ENCODE measurements at places on chromosomes 7 and 10. TPM values are rescaled to one million over a fixed set of nuclear protein-coding genes. Genes with fewer than 3 reads are reported as not detected.

PNLIPRP2 gene
- not detected for total RNA-seq

CASP7 gene
- total RNA-seq: 23.5 TPM

DNA sequence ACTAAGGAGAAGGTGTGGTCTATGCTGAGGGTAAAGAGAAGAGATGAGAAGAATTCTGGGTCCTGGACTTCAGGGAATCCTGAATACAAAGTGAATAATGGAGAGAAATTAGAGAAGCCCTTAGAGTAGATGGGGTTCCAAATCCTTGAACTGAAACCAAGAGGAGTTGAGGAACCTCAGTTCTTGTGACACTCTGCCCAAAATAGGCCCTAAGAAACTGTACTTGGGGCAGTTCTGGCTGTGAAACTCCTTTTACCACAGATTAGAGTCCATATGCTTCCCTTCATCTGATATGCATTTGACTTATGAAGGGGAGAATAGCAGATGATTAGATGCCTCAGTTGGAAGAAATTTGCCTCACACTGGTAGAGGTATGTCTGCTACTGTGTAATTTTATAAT is 19.0 kb downstream of the TES start:
- DNase-seq: no peak

SMO gene
- 12.5 TPM for total RNA-seq

GRCh38 chr7:136424058-136424457 is 444.4 kb upstream of the CHRM2 start:
- DNase-seq: no peak

TUBB8 gene
- total RNA-seq: 0.78 TPM

TRIM50 gene
- not detected for total RNA-seq

- DNase-seq: no peak
Observed at GRCh38 chr10:70851597-70852475, 36.1 kb downstream of the SGPL1 start.

DNA sequence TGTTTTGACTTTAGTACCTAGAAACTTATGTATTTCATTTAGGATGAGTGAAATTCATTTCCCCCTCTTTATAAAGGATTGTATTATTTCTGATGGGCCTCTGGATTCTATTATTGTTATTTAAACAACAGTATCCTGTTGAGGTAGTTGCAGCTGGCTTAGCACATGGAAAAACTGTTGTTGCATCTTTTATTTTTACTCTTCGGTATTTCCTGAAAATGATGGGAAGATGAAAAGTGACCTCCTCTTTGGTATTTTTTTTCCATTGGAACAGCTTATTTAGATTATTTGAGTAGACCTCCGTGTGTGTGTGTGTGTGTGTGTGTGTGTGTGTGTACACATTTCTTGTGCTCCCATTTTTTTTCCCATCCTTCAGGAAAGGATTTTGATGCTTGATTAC is 129.8 kb downstream of the PRKG1 start:
- DNase-seq: no peak

- DNase-seq: no peak
Observed at GRCh38 chr7:157020514-157021070, 10.1 kb upstream of the MNX1 start.

- no peak for DNase-seq
Observed at GRCh38 chr7:114879554-114879953, 42.3 kb upstream of the MDFIC start.

TMEM176A gene
- total RNA-seq: 30.7 TPM

GRCh38 chr10:17660921-17661320 is 17.0 kb downstream of the STAM start:
- no peak for DNase-seq

GRCh38 chr10:18880530-18880929 is 168.1 kb upstream of the MALRD1 start:
- DNase-seq: no peak

- no peak for DNase-seq
Observed at GRCh38 chr10:127492607-127493250, 56.4 kb upstream of the NPS start.

NANOS1 gene
- 0.52 TPM for total RNA-seq

- DNase-seq: no peak
Observed at GRCh38 chr7:116521046-116521664, 3.7 kb upstream of the CAV1 start.

DNA sequence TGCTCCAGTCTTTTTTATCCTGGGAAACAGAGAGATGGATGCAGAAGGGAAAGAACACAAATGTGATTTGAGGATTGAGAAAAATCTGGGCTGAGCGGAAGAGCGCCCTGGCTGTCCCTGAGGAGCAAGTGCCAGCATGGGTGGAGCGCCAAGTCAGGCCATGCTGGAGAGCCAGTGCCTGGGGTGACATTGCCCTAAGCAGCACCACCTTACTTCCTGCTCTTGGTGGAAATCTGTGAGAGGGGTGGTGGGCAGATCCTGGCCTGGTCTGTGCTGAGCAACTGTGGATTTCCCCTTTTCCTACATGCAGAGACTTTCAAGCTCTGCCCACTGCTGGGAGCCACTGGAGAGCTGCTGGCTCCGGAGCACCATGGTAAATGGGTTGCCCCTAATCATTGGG is 36.9 kb downstream of the DDIT4 start:
- no peak for DNase-seq

PBLD gene
- 13.9 TPM for total RNA-seq

SPDYE16 gene
- 1.3 TPM for total RNA-seq

UTF1 gene
- not detected for total RNA-seq

DNA sequence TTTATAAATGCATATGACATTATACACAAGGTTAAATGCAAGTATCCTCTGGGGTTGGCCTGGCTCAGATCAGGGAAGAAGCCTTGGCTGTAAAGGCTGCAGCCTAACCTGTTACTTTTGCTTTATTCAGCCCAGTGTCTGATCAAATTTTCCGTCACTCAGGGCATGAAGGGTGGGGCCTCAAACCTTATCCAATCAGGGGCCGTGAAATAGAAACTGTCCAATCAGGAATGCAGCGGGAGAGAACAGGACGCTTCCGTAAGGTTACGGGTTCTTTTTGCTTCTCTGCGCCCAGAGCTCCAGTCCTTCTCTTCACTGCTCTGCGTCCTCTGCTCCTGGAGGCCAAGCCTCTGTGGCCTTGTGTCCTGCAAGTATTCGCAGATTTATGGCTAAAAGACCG is at the start of gene ZNF716:
Gene ZNF716 (plus strand): TSS at position 274 of the 400 bp plus-strand sequence. CDS start 112 bp downstream, at position 386.
- DNase-seq: no peak

TACR2 gene
- 5.6 TPM for total RNA-seq

ATRNL1 gene
- total RNA-seq: 18.4 TPM

GRCh38 chr7:113628948-113629847 is 289.6 kb downstream of the PPP1R3A start:
- no peak for DNase-seq

GRCh38 chr10:90885176-90885575 is 13.4 kb downstream of the RPP30 start:
- no peak for DNase-seq

DNA sequence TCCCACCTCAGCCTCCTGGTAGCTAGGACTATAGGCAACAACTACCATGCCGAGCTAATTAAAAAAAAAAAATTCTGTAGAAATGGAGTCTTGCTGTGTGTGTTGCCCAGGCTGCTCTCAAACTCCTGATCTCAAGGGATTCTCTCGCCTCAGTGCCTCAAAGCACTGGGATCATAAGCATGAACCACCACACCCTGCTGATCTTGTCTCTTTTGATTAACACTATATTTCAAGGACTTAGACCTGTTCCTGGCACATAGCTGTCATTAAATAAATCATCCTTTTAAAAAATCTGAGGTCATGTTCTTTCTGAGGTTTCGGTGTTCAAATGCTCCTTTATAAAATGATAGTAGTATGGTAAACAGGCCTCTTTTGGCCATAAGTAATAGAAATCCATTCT is 4.8 kb downstream of the PALS2 start:
- DNase-seq: no peak

ERVW-1 gene
- total RNA-seq: not detected

GRCh38 chr7:26588511-26588910 is 275.9 kb downstream of the SKAP2 start:
- DNase-seq: no peak

MYOF gene
- total RNA-seq: 339 TPM

DNA sequence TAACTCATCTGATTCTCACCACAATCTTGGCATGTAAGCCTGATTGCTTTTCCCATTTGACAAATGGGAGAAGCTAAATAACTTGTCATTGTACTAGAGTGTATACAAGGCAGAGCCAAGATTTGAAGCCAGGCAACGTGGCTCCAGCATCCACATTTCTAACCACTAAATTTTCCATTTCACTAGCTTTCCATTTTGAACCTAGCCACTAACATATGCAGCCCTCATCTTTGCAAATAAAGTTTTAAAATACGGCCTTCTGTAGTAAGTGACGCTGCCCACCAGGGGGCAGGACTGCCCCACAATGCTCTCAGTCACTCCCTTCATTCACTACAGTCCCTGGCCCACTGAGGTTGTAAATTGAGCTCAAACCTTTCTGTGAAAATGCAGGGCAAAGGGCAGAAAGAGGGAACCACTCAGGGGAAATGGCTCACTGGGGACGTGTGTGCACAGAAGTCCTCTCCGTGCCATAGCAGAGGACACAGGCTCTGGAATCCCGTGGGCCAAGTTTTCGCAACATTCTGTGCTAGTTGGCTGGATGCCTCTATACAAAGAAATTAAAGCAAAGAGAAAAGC is 315.7 kb downstream of the TNS3 start:
- DNase-seq: no peak

All from ureter (tissue), 1 donor.